ENCODE measurements at places on chromosomes 3 and 15.

DNA sequence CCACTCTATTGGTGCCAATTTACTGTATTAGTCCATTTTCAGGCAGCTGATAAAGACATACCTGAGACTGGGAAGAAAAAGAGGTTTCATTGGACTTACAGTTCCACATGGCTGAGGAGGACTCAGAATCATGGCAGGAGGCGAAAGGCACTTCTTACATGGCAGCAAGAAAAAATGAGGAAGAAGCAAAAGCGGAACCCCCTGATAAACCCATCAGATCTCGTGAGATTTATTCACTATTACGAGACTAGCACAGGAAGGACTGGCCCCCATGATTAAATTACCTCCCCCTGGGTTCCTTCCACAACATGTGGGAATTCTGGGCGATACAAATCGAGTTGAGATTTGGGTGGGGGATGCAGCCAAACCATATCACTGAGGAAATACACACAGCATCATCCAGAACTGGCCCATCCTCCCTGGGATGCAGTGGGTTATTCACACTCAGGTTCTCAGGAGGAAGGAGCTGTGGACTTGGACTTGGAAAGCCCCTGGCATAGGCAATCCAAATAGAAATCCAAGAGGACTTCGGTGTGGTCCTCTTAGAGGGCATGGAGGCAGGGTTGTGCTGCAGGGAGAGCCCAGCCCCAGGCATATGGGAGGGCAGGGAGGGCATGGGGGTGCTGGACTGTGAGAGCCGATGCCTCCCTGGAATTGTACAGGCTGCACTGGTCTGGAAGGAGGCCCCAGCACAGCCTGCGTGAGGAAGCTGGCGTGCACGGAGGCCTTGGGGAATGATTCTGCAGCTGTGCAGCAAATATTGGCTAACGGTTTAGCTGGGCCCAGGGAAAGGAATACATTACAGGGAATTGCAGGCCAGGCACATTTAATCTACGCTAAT, 62.9 kb downstream of the EFCAB12 start:
- no peak for DNase-seq

DNA sequence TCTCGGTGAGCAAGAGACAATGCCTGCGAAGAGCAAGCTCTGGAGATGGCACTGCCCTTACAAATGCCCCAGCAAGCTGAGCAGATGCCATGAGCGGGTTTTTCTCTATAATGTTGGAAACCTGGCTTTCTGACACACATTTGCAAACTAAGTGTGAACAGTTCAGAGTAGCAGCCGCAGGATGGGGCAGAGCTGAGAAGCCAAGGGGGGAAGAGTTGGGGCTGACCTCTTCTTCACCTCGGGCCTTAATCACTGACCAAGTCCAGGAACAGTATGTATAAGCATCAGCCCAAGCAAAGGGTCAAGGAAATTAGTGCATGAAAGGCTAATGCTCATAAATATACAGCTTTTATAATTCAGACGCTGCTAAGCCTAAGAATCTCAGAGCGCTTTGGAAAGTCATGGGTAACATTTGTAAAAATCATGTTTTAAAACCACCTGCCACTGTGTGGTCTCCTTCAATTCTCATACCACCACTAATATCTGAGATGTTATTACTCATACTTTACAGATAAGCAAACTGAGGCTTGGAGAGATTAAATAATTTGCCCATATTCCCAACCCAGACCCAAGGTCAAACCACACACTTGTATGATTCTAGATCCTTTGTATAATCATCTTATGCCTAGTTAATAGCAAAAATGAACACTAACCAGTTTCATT, 603.4 kb downstream of the FOXP1 start:
- no peak for DNase-seq

DNA sequence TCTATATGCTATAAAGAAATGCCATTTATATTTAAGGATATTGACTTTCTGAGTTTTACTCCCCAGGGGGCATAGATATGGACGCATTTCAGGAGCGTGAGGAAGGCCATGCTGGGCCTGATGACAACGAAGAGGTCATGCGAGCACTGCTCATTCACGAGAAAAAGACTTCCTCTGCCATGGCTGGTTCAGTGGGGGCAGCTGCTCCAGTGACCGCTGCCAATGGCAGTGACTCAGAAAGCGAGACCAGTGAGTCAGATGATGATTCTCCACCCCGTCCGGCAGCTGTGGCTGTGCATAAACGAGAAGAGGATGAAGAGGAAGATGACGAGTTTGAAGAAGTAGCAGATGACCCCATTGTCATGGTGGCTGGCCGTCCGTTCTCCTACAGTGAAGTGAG, 38.4 kb downstream of the GTF2E1 start:
- peak; percentile 99 for DNase-seq

DNA sequence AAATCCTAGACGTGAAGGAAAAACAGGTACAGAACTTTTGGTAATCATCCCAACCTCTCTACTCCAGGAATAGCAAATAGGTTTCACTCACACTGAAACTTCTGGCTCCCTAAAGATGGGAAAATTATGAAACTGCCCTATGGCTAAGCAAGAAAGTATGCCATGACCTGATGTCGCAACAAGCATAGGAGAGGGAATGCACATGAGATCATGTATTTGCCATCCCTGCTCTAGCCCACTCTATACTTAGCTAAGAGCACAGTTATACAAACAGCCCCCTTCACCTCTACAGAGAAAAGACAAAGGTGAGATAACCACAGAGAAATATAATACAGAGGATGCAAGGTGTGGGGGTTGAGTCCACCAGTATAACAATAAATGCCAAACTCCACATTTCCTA, 102.7 kb downstream of the TBC1D5 start:
- DNase-seq = peak; percentile 87

DNA sequence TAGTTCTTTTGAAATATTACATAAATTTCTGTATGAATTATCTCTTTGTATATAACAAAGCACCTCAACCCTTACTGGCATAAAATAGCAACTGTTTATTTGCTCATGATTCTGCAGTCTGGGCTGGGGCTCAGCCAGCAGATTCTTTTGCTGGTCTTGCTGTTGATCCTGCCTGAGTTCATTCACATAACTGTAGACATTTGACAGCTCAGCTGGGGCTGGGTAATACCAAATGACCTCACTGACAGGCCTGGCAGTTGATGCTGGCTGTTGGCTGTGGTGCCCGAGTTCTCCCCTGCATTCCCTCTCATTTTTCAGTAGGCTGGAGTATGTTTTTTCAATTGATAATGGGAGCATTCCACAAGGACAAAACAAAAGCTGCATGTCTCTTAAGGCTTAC, 449.9 kb upstream of the GOLIM4 start:
- peak; percentile 29 for DNase-seq

GRCh38 chr3:79983118-79983517, 215.3 kb upstream of the ROBO1 start:
- DNase-seq = no peak

DNA sequence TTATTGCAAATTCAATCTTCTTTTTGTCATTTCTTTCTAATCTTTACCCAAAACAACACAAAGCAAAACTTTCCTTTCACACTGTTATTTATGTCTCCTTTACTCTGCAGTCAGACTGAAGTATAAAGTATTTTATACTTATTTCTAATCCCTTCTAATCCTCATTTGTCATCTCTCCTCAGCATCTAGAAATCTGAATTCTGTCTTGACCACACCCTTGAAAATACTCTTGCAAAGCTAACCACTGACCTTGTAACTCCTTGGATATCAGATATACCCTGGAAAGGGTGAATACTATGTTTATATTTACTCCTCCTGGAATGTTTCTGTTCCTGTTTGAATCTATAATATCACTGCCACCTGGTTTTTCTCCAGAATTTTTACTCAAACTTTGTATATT, 481.1 kb downstream of the ZNF385D start:
- no peak for DNase-seq

DNA sequence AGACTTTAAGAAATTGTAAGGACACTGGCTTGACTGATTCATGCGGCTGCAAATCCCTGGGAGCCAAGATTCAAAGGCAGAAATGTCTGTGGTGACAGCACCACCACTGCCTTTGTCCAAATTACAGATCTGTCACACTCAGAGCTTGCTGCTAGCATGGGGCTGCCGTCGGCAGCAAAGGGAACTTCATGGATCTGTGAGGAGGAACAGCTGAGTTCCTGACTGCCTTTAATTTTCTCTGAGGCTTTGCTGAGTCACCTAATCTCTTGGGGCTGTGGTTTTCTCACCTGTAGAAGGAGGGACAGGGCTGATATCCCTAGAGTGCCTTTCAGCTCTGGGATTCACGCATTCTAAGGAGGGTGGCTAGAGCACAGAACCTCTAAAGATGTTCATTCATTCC, 4.1 kb upstream of the PAK6 start:
- no peak for DNase-seq

DNA sequence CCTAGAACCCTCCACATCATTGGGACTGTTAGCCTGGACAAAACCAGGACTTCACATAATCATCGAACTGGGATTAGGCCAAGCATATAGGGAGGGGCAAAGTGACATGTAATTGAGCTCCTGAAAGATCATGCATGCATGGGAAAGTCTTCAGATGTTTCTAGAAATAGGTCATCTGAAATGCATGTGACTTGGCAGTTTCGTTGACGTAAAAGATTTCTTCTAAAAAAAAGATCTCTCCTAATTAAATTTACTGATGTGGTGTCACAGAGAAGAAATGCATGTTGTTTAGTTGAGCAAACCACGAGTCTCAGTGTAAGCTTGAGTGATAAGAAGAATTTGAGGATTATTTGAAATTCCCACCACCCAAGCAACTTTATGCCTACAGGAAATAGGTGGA, 70.0 kb upstream of the LIMD1 start:
- DNase-seq = no peak

DNA sequence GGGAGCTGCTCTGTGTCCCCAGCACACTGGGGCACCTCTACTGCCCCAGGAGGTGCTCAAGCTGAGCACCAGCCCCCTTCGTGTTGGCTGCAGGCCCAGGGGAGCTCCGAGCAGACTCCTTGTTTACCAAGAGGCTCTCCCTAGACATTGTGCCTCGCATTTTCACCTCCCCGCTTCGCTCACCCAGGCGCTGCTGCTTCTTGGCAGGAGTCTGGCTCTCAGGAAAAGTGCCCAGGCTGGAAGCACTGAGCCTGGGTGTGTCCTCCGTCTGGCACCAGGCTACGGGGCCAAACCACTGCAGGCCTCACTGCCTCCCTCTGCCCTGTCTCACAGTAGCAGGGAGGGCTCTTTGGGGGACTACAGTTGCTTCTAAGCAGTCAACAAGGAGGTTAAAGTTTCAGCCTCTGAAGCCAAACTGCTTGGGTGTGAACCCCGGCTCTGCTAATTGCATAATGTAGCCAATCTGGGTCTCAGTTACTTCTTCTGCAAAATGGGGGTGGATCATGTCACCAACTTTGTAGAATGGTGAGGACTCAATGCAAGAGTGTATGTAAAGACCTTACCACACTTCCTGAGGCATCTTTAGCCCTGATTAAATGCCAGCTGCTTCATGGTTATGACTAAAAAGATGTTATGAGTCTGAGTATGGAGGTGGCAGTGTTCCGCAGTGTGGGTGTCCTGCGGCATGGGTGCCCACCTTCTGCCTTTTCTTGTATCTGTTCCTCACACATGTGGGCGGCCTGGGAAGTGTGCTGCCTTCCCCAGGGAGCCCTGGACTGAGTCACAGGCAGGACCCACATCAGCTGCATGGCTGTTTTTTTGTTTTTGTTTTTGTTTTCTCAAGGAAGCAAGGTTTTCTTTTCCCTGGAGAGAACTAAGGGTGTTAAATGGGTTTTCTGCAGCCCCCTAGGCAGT, 88.9 kb downstream of the CLSTN2 start:
- no peak for DNase-seq

DNA sequence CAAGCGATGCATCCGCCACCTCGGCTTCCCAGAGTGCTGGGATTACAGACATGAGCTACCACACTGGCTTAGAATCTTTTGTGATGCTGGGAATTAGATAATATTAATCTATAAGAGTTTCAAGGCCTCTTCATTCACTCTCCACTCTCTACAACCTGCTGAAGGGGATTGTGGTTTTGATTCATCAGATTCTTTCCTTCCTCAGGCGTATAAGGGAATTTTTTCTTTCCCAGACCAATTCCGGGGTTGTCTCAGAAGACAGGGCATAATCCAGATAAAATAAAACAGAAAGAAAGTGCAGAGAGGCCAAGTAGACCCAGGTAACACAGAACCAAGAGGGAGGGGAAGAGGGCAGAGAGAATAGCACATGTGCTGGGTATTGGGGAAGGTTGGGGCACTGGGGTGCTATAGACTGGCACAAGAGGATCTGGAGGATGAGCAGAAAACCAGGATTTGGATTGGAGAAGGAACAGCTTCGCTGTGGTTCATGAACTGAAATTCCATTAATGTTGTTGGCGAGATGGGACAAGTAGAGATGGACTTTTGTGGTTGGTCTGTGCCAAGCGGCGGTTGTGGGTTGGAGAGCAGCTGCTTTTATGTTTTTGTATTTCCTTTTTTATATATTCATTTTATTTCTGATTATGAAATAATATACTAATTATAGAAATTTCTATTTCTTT, 12.8 kb downstream of the ARL6IP5 start:
- no peak for DNase-seq

- no peak for DNase-seq
Measured at GRCh38 chr3:69248436-69248835, 126.0 kb upstream of the LMOD3 start.

DNA sequence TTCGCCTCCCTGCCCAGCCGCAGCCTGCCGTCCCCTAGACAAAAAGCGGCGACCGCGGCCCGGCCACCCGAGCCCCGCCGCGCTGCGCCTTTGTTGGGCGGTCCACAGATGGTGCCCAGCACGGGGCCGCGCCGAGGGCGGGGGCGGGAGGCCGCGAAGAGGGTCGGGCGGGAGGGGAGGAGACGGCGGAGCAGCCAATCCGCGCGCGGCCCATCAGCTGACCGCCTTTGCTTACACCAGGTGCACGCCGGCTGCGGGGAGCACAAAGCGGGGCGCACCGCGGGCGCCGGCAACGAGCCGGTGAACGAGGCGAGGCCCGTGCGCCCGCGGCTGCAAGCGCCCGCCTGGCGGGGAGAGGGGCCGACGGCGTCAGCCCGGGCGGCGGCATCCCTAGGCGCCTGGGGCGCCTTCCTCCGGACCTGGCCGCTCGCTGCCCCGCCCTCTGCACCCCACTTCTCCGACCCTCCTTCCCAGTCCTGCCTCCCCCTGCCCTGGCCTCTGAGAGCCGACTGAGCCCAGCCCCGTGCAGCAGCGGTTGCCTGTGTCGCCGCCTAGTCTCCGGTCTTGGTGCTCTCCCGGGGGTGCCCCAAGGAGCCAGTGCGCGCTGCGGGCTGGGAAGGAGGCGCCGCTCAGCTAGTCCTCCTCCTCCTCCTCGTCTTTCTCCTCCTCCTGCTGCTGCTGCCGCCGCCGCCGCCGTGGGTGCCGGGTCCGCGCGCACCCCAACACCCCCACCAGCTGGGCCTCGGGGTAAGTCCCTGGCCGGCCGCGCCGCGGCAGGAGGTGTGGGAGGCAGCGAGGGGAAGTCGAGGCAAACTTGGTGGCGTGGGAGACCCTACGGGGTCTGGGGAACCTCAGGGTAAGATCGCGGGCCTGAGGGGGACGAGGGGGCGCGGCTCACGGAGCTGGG, at the start of gene LRRN1:
Gene LRRN1 (plus strand): TSS at position 259 of the 907 bp plus-strand sequence. CDS start 45,211 bp downstream, outside the sequence.
- peak; percentile 3 for DNase-seq

DNA sequence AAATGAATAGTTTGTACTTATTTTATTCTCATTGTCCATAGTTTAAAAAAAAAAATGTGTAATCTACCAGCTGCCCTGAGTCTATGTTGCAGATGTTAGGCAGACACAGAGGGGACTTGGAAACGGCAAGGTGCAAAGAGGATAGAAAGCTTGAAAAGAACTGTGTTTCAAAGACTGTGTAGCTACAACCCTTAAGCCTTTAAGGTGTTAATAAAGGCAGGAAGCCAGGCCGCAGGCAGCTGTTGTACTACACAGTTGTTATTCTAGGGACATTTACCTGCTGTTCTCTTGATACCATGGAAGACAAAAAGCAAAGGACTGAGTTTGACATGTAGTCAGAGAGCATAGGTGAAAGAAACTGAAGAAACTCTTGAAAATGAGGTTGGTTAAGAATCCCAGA, 440.0 kb downstream of the TUSC7 start:
- no peak for DNase-seq

- no peak for DNase-seq
Measured at GRCh38 chr15:42729409-42729808, 7.5 kb downstream of the CDAN1 start.
